ENCODE measurements at places on chromosomes 12 and 14. TPM values are rescaled to one million over a fixed set of nuclear protein-coding genes. Genes with fewer than 3 reads are reported as not detected.

- no peaks in the 10 kb centered on the region for H3K36me3 ChIP-seq
- H3K4me3 ChIP-seq, result no peak overlapping the region
- no peaks in the 10 kb centered on the region for H3K27me3 ChIP-seq
- no peaks in the 10 kb centered on the region for H3K4me1 ChIP-seq
- no peak for DNase-seq
Observed at GRCh38 chr14:87883750-87884149, 109.2 kb downstream of the GALC start.

DNA sequence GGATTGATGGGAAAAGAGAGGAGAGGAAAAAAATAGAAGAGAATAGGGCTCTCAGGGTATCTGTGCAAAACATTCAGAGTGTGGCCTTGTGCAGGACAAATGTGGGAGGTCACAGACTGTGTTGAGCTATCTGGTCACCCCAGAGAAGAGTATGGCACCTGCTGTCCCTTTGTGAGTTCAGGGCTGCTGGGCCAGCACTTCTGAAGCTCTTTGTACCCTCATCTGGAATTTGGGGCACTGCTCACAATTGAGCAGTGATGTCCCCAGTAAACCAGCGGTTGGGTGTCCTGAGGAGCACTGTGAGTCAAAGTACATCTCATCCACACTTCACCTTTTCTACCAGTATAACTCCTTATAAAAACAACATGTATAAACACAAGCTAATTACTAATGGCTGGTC is 2.6 kb upstream of the KRT81 start:
- H3K4me1 ChIP-seq, result peaks cover 7% of the 10 kb centered on the region
- no peak overlapping the region for H3K27ac ChIP-seq
- no peaks in the 10 kb centered on the region for H3K36me3 ChIP-seq
- peaks cover 52% of the 10 kb centered on the region for H3K27me3 ChIP-seq

DNA sequence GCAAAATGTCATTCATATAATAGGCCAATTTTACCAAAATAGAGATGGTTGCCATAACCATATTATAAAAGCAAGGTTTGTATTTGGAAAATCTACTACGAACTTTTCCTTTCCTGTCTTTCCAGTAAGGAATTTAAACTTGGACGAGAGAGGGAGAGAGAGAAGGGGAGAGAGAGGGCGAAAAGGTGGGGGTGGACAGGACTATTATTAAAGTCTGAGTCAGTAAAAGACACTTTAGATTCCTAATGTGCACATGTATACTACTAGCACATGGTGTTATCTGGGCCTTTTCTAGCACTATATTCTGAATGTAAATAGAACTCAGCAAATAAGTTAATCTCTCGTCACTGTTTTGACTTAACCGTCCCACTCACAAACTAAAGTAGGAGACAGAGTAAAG is 30.4 kb upstream of the FBLN5 start:
- H3K27ac ChIP-seq, result no peak overlapping the region
- H3K27me3 ChIP-seq, result no peaks in the 10 kb centered on the region
- DNase-seq, result no peak
- H3K4me3 ChIP-seq, result no peak overlapping the region

DNA sequence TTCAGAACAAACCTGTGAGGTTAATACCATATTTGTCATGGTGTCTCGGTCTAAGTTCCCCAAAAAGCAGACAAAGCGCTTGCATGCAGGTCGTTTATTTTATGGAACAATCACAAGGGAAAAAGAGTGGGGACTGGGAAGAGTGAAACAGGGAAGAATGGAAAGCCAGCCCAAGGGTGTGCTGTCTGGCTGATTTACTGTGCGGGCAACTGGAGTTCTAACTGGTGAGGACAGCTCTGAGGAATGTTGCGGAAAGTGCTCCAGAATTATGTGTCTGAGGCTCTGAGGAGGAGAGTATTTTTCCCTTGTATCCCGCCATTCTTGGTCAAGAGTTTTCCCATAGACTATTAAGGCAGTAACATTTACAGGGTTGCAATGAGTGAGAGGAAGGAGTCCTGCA is 465.4 kb downstream of the RMST start:
- H3K27ac ChIP-seq, result no peak overlapping the region
- DNase-seq, result no peak
- H3K27me3 ChIP-seq, result no peaks in the 10 kb centered on the region
- H3K36me3 ChIP-seq, result no peaks in the 10 kb centered on the region
- no peaks in the 10 kb centered on the region for H3K4me1 ChIP-seq

- H3K4me3 ChIP-seq, result no peak overlapping the region
- no peak for DNase-seq
- H3K27me3 ChIP-seq, result no peaks in the 10 kb centered on the region
- H3K4me1 ChIP-seq, result no peaks in the 10 kb centered on the region
Observed at GRCh38 chr14:38197001-38197783, 10.5 kb upstream of the SSTR1 start.

GRCh38 chr12:19752712-19753111 is 313.4 kb downstream of the AEBP2 start:
- no peaks in the 10 kb centered on the region for H3K36me3 ChIP-seq
- no peaks in the 10 kb centered on the region for H3K4me1 ChIP-seq
- H3K27me3 ChIP-seq, result peaks cover 4% of the 10 kb centered on the region
- no peak overlapping the region for H3K4me3 ChIP-seq

DNA sequence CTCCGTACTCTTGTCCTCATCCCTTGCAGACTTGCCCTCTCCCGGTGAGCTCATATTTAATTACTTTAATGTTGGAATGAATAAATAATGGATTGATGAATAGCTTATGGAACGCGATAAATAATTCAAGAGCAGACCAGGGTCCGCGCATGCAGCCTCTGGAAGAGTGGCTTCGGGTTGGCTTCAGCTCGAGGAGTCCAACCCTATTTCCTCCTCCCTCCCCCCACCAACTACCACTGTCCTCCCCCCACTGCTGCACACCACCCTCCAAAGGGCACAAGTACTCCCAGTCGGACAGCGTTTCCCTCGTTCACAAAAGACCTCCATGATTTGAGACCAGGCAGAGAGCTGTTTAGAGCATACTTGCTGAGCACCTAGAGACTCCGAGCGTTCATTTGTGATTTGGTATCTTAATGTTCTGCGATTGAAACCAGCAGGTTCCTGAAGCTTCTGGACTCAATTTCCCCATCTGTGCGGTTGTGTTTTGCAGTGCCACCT is 647 bp upstream of the SIX1 start:
- peaks cover 72% of the 10 kb centered on the region for H3K4me1 ChIP-seq
- H3K36me3 ChIP-seq, result peaks cover 11% of the 10 kb centered on the region
- no peak overlapping the region for H3K27ac ChIP-seq
- no peak for DNase-seq
- peak overlapping the region; percentile 46 for H3K4me3 ChIP-seq
- H3K27me3 ChIP-seq, result peaks cover 90% of the 10 kb centered on the region

DNA sequence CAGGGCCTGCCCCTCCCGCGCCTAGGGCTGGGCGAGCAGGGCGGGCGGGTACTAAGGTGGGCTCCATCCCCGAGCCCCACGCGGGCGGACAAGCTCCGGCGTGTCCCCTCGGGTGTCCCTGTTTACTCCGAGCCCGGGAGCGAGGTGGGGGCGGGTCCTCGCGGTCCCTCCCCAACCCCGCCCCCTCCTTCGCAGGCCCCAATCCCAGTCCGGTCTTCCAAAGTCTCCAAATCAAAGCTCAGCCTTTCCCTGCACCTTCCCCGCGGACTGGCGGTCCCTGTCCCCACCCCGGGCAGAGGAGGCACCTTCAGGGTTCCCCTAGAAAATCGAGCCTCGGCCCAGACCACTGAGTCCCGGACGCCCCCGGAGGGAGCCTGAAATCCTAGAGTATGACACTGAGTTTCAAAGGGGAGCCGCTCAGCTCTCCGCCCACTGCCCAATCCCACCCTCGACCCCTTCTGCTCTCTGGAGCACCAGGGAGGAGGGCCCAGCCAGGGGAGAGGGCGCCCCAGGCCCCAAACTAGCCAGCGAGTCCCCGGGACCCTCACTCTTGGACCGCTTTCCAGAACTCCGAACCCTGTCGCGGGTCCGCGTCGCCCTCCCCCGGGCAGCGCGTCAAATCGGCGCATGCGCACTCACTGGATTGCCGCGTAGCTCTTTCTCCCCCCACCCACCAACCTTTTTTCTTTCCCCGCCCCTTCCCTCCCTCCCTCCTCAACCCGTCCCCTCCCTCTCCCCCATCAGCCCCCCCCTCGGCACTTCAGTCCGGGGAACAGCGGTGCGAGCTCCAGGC is at the start of gene LRP1:
LRP1 (plus strand) TSS at position 758 of the 793 bp plus-strand sequence. CDS start 482 bp downstream, outside the sequence.
- peaks cover 67% of the 10 kb centered on the region for H3K27me3 ChIP-seq
- H3K36me3 ChIP-seq, result peaks cover 9% of the 10 kb centered on the region
- H3K4me3 ChIP-seq, result peak within 1 kb of the TSS; percentile 73

DNA sequence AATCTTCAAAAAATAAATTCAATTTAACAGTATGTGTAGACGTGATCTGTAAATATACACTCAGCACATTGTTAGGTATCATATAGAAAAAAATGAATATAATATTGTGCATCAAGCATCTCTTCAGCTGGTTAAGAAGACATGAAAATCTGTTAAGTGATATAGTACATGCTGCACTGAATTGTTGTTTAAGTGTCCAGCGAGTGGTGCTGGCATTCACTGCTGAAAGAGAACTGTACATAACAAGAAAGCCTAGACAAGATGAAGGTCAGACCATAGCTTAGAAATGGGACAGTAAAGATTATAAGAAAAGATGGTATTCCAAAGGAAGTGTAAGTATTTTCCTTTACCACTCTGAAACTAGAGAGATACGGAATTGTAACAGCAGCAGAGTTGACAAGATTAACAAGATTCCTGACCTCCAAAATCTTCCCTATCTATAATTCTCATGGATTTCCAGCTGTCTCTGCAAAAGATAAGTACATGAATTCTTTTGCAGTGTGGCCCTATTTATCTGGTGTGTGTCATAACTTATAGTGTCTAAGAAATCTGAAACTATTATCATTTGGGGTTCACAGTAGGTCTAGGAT is 198.6 kb downstream of the FLRT2 start:
- no peak for DNase-seq
- no peaks in the 10 kb centered on the region for H3K27me3 ChIP-seq
- no peak overlapping the region for H3K4me3 ChIP-seq

DNA sequence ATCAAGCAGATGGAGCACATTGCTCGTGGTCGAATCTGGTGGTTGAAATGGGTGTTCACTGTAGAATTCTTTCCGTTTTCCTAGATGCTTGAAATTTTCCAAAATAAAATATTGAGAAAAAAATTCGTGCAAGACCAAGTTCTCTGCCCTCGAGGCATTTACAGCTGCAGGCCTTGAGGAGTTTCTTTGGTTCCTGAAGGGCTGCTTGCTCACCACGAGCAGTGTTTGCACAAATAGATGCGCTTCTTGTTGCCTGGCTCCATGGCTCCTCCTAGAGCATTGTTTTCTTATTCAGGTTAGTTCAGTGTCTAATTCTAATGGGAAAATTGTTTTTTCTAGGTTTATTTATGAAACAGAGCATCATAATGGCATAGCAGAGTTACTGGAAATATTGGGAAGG is 74.5 kb upstream of the DYNC1H1 start:
- H3K27me3 ChIP-seq, result no peaks in the 10 kb centered on the region
- no peaks in the 10 kb centered on the region for H3K4me1 ChIP-seq
- no peak for DNase-seq
- no peak overlapping the region for H3K4me3 ChIP-seq

DNA sequence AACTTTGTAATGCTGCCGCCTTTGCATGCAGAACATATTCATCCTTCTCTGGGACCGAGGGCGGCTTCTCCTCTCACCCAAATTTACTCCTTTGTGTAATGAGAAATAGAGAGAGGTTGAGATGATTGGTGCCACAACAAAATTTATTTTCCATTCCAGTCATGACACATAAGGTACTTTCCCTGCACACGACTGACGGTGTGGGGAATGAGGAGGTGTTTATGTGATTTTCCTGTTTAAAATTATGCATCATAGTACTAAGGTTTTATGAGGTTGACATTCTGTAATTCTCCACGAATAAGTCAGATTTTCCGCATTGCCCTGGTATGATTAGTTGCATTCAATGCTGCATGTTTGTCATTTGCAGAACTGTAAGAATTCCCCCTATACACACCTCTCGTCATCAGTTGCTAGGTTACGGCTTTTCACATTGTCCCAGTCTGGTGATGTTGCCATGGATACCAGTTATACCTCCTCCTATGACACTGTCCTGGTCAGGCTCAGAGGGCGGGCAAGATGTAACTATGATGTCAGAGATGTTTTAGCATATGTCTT is 23.1 kb downstream of the BICDL1 start:
- peaks cover 39% of the 10 kb centered on the region for H3K36me3 ChIP-seq
- DNase-seq, result peak; percentile 77
- no peaks in the 10 kb centered on the region for H3K27me3 ChIP-seq

DNA sequence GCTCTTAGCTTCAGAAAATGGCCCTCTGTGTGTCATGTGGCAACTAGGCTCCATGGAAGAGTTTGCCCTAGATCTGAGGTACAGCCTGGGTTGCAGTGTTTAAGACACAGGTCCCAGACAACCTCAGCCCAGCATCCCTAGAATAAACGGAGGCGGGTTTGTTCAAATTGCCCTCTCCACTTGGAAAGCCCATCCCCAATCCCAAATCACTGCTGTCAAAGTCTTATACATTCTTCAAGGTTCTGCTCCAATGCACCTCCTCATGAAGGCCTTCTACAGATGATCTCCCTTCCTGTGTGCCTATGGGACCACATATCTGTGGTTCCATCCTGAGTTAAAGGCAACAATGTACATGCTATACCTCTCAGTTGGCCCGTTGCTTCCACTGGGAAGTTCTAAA is 289.8 kb downstream of the DPF3 start:
- peaks cover 49% of the 10 kb centered on the region for H3K27me3 ChIP-seq
- no peaks in the 10 kb centered on the region for H3K36me3 ChIP-seq
- peak; percentile 7 for DNase-seq
- no peak overlapping the region for H3K4me3 ChIP-seq
- peaks cover 2% of the 10 kb centered on the region for H3K4me1 ChIP-seq

- H3K4me1 ChIP-seq, result no peaks in the 10 kb centered on the region
- peaks cover 26% of the 10 kb centered on the region for H3K27me3 ChIP-seq
- no peak for DNase-seq
- no peaks in the 10 kb centered on the region for H3K36me3 ChIP-seq
- no peak overlapping the region for H3K27ac ChIP-seq
- no peak overlapping the region for H3K4me3 ChIP-seq
Observed at GRCh38 chr14:21669284-21669683, 4.3 kb downstream of the OR4E1 start.

- DNase-seq, result no peak
- H3K27ac ChIP-seq, result no peak overlapping the region
- no peaks in the 10 kb centered on the region for H3K36me3 ChIP-seq
- no peaks in the 10 kb centered on the region for H3K4me1 ChIP-seq
Observed at GRCh38 chr14:71206123-71206522, 298.9 kb downstream of the PCNX1 start.

DNA sequence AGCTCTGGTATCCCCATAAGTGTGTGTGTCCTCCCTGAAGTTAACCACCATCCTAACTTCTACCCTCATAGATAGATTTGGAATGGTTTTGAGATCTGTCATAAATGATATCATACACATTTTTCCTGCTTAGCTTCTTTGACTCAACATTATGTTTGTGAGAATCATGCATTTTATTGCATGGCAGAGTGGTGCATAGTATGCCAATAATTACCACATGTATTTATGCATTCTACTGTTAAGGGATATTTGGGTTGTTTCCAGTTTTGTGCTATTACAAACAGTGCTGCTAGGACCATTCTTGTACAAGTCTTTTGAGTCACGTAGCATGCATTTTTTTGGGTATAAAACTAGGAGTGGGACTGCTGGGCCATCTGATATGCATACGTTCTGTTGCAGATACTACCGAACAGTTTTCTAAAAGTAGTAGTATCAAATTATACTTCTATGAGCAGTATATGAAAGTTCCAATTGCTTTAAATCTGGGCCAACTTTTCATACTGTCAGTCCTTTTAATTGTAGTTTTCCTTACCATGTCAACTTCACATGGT is 13.4 kb downstream of the GRIP1 start:
- DNase-seq, result no peak
- no peaks in the 10 kb centered on the region for H3K36me3 ChIP-seq
- no peak overlapping the region for H3K27ac ChIP-seq
- no peaks in the 10 kb centered on the region for H3K4me1 ChIP-seq
- H3K27me3 ChIP-seq, result peaks cover 22% of the 10 kb centered on the region

The ACOT2 gene
- total RNA-seq, result 13.4 TPM

The CCDC175 gene
- not detected for total RNA-seq

The OLR1 gene
- total RNA-seq, result not detected

The COCH gene
- 0.55 TPM for total RNA-seq

The BCAT1 gene
- 24.8 TPM for total RNA-seq

The KRT73 gene
- not detected for total RNA-seq

The NFE2 gene
- not detected for total RNA-seq

Data from activated CD4-positive, alpha-beta memory T cell treated with anti-CD3 and anti-CD28 coated beads, Interleukin-2, amount 10 ng/mL, durations not matched to agents 7 days and 5 days (primary cell).